ENCODE measurements at places on chromosomes 1 and 21.

DNA sequence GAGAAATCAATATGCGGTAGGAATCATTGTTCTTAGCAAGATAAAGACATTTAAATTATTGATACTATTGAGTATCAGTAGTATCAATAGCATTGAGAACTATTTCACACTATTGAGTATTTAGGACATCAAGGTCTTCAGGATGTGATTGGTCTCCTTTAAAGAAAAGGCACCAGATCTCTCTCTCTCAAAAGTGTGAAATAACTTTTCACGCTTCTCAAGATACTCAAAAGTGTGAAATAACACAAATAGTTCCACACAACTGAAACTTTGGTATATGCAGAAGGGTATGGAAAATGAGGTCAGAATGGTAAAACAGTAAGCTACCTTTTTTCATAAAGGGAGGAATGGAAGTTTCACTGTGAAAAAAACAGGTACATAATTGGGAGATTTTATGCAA lies 6.7 kb upstream of the PYHIN1 start:
- no peak for DNase-seq

DNA sequence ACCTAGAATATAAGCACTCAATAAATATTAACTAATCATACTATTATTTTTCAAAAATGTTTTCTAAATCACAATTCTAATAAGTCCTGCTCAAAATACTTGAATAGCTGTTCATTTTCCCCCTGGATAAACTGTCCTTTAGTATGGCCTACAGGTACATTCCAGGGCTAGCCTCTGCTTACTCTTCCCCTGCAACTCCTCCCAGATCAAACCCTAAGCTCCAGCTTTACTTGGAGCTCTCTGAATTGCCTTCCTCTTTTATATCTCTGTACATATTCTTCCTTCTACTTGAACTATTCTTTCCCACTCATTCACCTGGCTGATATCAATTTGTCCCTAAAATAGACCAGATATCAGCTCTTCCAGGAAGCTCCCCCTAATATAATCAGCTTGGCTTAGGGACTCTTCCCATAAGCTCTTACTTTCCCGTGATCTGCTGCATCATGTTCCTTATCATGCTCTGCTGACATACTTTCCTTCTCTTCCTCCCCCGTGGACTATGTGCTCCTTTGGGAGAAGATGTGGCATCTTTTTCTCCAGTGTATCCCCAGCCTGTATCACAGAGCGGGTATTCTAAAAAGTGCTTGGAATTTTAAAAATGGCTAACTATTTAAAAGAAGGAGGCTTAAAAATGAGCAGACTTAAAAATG lies 43.1 kb upstream of the PIGC start:
- no peak for DNase-seq

GRCh38 chr1:165549973-165550372 lies 6.2 kb downstream of the LRRC52 start:
- no peak for DNase-seq

DNA sequence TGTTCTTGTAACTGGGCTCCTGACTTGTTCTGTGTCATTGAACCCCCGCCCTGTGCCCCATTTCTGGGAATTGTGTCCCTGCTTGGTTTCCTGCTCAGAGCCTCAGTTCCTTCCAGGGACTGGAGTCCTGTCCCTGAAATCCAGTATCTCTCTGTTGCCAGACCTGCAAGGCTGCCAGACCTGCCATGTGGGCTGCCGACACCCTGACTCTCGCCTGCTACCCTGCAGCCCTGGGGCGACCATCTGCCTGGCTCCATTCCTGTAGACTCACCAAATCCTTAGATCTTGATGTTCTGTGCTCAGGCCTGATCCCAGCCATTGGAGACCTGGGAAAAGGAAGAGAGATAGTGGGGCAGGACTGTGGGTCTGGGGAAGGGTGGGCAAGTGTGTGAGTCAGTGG lies 383.3 kb upstream of the PROX1 start:
- DNase-seq, result no peak

GRCh38 chr1:31336687-31337467 lies 36.0 kb downstream of the FABP3 start:
- DNase-seq, result no peak

GRCh38 chr21:38645282-38645681 lies 147.0 kb upstream of the ERG start:
- peak; percentile 85 for DNase-seq

DNA sequence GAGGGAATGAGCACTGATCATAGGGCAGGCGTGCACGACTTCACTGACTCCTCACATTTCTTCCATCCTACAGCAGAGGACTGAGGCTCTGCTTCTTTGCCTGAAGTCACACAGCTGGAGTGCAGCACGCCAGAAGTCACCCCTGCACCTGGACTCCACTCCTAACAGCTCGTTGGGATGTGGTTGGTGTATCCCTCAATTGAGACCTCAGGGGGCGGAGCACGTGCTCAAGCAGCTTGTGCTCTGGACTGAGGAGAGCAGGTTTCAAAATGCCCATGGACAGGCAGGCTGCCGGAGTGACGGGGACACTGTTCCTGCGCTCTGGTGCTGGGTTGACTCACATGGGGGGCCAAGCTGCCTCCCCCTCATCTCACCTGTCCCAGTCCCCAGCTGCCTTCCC lies 13.9 kb downstream of the CHIT1 start:
- DNase-seq, result no peak

GRCh38 chr1:53959664-53960250 lies 13.6 kb downstream of the LRRC42 start:
- DNase-seq, result no peak

DNA sequence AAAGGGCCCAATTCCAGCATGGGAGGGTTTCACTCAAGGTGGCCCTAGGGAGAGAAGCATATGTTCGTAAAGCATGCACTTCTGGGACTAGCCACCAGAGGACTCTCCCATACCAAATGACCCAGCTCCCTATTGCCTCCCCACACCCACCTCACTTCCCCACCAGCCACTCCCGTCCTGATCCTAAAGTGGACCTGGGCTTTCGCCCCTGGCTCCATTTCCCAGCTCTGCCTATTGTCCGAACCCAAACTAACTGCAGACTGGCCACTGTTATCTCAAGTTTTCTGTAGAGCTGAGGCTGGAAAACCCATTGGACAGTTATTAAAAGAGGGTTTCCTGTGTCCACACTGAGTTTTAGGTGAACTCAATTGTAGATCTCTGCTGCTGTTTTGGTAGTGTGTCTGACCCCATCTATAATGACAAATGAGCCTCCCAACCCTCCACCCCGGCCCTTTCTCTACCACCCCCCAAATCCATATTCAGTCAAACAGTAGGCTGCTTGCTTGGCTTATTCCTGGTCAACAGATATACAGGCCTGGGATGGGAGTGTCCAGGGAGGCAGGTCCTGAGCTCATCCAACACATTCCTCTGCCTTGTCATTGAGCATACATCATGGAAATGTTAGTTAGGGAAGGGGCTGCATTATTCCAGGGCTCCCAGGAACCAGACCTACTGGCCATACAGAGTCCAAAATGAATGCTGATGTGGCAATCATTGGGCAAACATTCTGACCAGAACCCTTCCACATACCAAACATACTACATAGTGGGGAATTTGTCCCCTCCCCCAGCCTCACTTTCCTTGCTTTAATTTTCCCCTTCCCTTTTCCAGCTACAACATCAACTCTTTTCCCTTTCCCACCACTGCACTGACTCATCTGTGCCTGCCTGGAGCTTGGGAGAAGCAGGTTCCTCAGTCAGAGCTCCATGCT lies 59.2 kb downstream of the ABCA4 start:
- DNase-seq, result no peak

- DNase-seq, result no peak
Observed at GRCh38 chr21:42189431-42189830, 29.5 kb upstream of the ABCG1 start.

All from foreskin melanocyte (primary cell).